ENCODE measurements at places on chromosomes 12 and 14.

DNA sequence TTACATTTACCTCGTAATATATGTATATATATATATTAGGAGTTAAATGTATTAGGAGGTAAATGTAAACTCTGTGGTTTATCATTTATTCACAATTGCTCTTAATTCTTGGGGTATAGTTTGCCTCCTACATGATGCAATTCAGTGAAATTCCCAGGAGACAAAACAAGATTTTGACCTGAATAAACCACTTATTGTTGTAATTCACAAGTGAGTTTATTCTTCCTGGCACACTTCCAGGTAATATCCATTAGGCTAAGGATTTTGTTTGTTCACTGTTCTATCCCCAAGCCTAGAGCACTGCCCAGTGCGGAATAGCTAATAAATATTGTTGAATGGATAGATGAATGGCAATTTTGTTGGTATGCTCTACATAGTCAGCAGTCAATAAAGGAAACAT, 3.0 kb downstream of the SMIM10L1 start:
- H3K4me3 ChIP-seq = no peak overlapping the region
- H3K4me1 ChIP-seq = peaks cover 13% of the 10 kb centered on the region
- DNase-seq = no peak
- H3K36me3 ChIP-seq = peaks cover 5% of the 10 kb centered on the region

GRCh38 chr12:79933532-79934264, 1.2 kb downstream of the PPP1R12A start:
- peaks cover 11% of the 10 kb centered on the region for H3K36me3 ChIP-seq
- peaks cover 23% of the 10 kb centered on the region for H3K4me1 ChIP-seq
- peak overlapping the region; percentile 98 for H3K4me3 ChIP-seq
- peak overlapping the region; percentile 99 for H3K27ac ChIP-seq

GRCh38 chr14:98198385-98198784, 1073.6 kb downstream of the BCL11B start:
- no peak overlapping the region for H3K4me3 ChIP-seq
- no peaks in the 10 kb centered on the region for H3K36me3 ChIP-seq
- no peak overlapping the region for H3K27ac ChIP-seq
- H3K27me3 ChIP-seq = no peaks in the 10 kb centered on the region
- no peak for DNase-seq

- H3K4me3 ChIP-seq = no peak overlapping the region
- H3K36me3 ChIP-seq = no peaks in the 10 kb centered on the region
- H3K27me3 ChIP-seq = no peaks in the 10 kb centered on the region
- DNase-seq = no peak
These were observed 12.5 kb downstream of the TAS2R13 start for GRCh38 chr12:10896854-10897253.

DNA sequence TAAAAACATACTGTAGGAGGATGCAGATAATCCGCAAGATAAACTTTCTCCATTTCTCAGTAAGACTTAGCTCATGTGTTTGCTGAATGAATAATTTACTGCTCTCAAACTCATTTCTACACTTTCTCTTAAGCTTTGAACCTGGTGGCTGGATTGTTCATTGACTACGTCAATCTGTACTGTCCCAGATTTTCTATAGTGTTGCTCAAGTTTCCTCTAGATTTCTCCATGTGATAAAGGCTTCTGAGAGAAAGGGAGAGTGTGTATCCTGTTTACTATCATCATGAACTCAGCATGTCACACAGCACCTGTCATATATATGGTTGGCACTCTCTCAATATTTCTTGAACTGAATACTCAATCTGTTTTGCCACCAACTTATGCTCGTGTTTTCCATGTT, 518.0 kb upstream of the TBX3 start:
- H3K4me3 ChIP-seq = no peak overlapping the region
- no peaks in the 10 kb centered on the region for H3K4me1 ChIP-seq
- DNase-seq = peak; percentile 27

DNA sequence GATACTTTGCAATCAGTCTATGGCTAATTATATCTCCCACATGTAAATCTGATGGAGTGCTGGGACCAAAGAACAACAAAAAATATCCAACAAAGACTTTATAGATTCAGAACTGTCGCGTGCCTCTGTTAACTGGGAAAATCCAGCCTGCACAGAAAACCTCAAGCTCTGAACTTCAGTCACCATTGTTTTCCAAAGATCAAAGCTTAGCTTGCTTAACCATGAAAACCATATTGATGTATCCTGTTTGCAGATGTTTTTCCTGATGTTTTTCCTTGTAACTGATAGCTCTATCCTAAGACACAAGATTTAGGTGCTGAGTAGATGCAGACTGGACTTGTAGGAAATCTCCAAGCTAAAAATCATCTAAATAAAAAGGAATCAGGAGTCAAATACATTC, 163.7 kb downstream of the GXYLT1 start:
- H3K27me3 ChIP-seq = no peaks in the 10 kb centered on the region
- H3K4me1 ChIP-seq = no peaks in the 10 kb centered on the region
- DNase-seq = no peak
- H3K4me3 ChIP-seq = no peak overlapping the region

DNA sequence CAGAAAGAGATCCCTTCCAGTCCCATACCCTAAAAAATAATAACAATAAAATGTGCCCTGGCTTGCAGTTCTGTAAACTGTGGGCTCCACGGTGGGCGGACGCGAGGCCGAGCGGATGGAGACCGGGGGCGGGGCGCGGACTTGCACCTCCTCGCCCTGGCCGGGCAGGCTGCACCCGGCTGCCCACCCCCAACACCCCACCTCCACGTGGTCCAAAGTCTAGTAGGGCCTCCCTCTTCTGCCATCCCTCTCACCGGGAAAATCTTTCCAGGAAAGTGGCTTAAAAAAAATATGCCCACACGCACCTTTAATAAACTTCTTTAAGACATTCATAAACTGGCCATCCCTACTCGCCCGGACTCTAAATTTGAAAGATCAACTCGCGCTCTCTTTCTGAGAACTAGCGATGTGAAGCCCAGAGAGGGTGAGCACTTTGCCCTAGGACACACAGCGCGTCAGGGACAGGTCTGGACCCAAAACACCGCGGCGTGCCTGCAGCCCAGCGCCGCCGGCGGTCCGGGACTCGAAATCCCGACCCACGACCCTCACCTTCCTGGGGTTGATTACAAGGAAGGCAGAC, 1.9 kb upstream of the BCL11B start:
- peak overlapping the region; percentile 44 for H3K4me3 ChIP-seq
- H3K4me1 ChIP-seq = peaks cover 2% of the 10 kb centered on the region
- no peak for DNase-seq
- H3K27me3 ChIP-seq = peaks cover 20% of the 10 kb centered on the region
- H3K36me3 ChIP-seq = no peaks in the 10 kb centered on the region
- no peak overlapping the region for H3K27ac ChIP-seq

- H3K27me3 ChIP-seq = no peaks in the 10 kb centered on the region
- no peak for DNase-seq
- H3K27ac ChIP-seq = no peak overlapping the region
- H3K4me3 ChIP-seq = no peak overlapping the region
- H3K4me1 ChIP-seq = no peaks in the 10 kb centered on the region
These were observed 11.8 kb downstream of the SLC6A12 start for GRCh38 chr12:202081-202731.

DNA sequence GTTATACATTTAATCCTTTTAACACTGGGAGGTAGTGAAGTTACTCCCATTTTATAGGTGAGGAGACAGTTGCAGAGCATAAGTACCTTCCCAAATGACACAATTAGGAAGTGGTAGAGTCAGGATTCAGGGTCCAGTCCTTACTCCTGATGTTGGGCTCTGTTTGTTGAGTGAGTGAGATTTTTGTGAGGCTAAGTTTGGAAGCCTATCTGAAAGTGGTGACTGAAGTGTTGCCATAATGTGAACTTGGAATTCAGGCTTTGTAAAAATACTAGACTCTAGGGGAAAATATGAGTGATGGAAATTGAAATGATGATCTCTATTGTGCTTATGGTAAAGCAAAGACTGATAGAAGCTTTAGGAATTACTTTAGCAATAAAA, 2.2 kb downstream of the NUDT4 start:
- H3K27ac ChIP-seq = peak overlapping the region; percentile 92
- H3K27me3 ChIP-seq = no peaks in the 10 kb centered on the region
- DNase-seq = no peak
- peak overlapping the region; percentile 93 for H3K4me3 ChIP-seq
- peaks cover 3% of the 10 kb centered on the region for H3K36me3 ChIP-seq

DNA sequence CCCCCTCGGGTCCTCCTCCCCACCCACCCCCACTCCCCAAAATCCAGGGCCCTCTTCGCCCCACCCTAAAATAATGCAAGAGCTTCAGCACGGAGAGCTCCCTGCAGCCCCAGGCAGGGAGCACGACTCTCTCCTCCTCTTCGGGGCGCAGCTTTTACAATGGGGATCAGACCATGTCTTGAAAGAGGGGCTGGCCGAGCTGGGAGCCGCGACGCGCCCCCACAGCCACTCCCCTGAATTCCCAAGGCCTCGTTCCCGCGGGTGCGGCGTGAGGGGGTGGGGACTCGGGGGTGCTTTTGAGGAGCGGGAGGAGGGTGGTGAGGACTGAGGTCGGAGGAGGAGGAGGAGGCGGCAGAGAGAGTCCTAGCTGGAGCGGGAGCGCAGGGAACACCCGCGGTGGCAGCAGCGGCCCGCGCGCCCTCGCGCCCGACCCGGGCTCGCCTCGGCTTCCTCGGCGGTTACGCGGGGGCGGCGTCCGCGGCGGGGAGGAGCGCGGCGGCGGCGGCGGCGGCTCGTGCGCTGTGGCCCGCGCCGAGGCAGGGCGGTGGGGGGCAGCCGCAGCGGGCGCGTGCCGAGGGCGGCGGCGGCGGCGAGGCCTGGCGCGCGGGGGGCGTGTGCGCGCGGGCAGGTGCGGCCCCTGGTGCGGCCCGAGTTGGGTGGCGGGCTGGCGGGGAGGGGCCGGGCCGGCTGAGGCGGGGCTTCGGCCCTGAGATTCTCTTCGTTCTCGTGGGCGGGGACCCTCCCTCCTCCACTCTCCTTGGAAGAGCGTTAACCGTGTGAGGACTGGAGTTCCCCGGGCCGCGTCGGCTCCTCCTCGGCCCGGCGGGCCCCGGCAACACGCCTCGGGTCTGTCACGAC, at the start of gene ANKS1B:
Gene ANKS1B, minus strand, starts transcription at position 666 of the 858 bp plus-strand sequence. CDS start 699 bp downstream, outside the sequence.
- H3K27ac ChIP-seq = peak within 1 kb of the TSS; percentile 81
- no peaks in the 10 kb centered on the region for H3K27me3 ChIP-seq
- no peaks in the 10 kb centered on the region for H3K36me3 ChIP-seq
- peak within 1 kb of the TSS; percentile 60 for H3K4me3 ChIP-seq
- H3K4me1 ChIP-seq = peaks cover 11% of the 10 kb centered on the region

DNA sequence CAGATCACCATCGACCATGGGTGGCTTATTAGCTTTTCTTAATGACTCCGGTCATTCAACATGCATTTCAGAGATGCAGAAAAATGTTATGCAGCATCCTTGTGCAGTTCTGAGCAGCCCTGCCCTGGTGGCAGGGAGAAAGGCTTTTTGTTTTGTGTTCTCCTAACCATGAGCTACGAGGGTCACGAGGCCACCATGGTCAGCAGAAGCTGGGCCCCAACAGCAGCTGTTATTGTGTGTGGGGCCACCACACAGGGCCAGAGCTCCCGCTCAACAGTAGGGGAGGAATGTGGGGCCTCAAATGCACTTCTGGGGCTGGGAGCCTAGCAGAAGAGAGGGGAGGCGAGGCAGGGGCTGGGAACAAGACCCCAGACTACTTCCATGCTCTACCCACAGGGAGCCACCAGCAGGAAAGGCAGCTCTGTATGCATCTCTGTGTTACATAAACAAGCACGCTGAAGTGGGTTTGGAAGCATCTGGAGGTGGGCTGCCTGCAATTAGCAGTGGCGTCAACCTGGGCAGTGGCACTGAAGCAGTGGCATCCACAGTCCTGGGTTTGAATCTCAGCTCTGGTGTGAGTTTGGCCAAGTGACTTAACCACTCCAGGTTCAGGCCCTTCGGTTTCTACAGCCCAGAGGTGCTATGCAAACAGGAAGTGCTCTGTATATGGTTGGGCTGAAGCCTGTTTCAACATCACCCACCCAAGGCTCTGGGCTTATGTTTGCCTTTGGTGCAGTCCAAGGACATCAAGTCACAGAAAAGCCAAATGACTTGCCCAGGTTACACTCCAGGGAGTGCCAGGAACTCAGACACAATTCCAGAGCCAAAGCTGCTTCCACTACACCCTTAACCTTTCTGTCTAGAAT, 16.3 kb downstream of the GLTP start:
- no peaks in the 10 kb centered on the region for H3K4me1 ChIP-seq
- no peaks in the 10 kb centered on the region for H3K36me3 ChIP-seq
- no peaks in the 10 kb centered on the region for H3K27me3 ChIP-seq
- no peak overlapping the region for H3K4me3 ChIP-seq
- no peak overlapping the region for H3K27ac ChIP-seq
- DNase-seq = no peak

DNA sequence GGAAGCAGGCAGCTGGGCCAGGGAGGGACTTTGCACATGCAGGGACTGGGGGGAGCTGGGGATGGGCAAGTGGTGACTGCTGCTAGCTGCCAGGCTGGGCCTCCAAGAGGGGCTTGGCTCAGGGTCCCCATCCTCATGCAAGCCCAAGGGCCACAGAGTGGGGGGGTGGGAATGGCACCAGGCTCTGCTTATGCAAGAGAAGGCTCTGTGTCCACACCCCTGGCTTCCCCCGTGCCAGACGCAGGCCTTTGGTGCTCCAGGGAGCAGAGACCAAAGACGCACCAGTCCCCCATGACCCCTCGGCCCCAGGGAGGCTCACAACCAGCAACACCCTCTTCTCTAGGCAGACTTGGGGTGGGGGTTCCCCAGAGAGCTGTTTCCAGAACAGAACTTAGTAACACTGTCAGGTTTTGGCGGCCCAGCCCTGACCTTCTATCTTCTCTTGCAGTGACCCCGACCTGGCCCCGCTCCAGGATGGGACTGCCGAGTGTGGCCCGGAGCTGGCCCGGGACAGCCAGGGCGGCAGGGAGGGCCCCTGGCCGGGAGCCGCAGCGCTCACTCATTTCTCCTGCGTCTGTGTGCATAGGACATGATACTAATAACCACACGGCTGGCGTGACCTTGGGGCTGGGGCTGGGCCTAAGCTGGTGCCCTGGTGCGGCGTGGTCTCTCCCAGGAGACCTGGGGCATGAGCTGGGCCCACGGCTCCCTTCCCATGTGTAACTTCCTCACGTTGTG, 14.3 kb downstream of the XRCC3 start:
- no peak overlapping the region for H3K4me3 ChIP-seq
- peaks cover 32% of the 10 kb centered on the region for H3K4me1 ChIP-seq
- no peaks in the 10 kb centered on the region for H3K27me3 ChIP-seq
- H3K36me3 ChIP-seq = no peaks in the 10 kb centered on the region
- no peak overlapping the region for H3K27ac ChIP-seq
- DNase-seq = no peak

GRCh38 chr12:104463368-104463767, 6.6 kb downstream of the CHST11 start:
- H3K4me1 ChIP-seq = peaks cover 12% of the 10 kb centered on the region
- no peak for DNase-seq
- no peaks in the 10 kb centered on the region for H3K36me3 ChIP-seq
- H3K4me3 ChIP-seq = no peak overlapping the region
- H3K27me3 ChIP-seq = no peaks in the 10 kb centered on the region
- no peak overlapping the region for H3K27ac ChIP-seq

All from Panc1 (cell line).